NCI-H748 treated with DMSO at 0.1 percent for 48 hours (cell line): ENCODE measurements at places on chromosomes 6 and 20.

- no peak for DNase-seq
Measured at GRCh38 chr6:112049026-112049799, 4.7 kb upstream of the CCN6 start.

DNA sequence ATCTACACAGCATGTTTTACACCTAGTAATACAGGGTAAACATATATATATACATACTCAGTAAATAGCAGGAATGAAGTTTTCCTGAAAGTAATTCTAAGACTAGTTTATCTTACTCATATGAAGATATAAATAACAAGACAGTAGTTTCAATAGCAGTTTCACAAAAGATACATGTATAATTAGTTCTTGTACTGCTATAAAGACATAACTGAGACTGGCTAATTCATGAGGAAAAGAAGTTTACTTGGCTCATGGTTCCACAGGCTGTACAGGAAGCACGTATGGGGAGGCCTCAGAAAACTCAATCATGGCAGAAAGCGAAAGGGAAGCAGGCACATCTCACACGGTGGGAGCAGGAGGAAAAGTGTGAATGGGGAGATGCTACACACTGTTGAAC lies 16.9 kb downstream of the RARS2 start:
- DNase-seq: no peak

DNA sequence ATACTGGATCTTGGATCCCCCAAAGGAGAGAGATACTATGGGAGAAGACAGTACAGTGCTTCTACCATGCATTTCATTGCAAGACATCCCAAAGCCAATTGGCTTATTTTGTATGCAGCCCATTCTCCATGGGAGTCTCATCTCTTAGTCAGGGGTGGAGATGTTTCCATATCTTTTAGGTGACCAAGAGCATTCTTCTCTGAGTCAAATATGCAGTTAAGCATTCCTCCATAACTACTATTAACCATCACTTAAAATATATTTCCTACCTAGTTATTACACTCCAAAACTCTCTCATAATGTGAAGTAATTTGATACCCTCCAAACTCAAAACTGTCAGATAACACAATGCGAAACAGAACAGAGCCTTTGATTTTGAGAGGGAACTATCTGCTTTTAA lies 542.6 kb downstream of the HDGFL1 start:
- no peak for DNase-seq

DNA sequence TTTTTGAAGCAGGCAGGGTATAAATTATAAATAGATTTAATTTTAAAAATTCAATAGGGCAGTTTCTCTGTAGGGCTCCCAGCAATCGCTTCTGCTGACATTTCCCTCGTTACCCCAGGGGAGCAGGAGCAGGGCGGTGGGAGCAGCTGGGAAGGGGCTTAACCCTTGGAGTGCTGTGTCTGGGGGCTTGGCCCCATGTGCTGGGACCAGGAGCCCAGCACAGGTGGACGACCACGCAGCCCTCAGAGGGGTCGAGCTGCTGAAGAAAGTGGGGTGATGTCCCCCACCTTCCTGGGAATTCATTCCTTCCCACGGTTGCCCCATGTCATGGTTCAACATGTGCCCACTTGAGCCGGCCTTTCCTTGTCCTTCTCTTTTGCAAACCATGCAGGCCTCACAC lies 67.5 kb upstream of the STX16 start:
- DNase-seq: no peak

DNA sequence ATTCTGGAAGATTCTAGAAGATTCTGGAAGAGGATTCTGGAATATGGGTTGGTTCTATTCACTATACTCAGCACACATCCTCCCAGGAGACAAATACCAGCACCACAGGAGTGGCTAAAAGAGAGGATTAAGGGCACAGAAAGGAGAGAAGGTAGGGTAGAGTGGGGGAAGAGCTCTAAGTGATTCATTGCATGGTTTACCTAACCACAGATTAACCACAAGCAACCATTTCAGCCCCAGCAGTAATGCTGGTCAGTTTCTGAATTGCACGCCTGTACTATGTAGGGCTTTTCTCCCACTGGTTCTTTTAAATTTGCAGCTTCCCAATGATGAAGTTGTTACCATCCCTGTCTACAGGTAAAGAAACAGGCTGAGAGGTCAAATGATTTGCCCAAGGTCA lies 192.7 kb upstream of the PMEPA1 start:
- no peak for DNase-seq
